ENCODE measurements at places on chromosomes 16 and 17. TPM values are rescaled to one million over a fixed set of nuclear protein-coding genes. Genes with fewer than 3 reads are reported as not detected.

DNA sequence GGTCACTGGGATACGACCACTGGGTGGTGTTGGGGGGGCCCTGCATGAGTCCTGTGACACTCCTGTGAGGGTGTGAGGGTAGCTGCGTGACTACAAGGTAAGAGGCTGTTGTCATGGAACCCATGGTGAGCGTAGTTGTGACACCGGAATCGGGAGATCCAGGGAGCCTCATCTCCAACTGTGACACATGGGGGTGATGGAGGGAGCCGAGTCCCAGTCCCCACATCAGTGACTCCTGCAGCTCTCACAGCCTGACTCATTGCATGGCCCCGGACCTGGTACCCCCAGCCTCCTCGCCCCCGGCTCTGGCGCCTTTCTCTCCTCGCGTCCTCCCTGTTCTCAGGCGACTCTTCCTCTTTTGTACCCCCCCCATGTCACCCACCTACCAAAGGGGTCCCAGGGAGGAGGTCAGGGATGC lies 14.2 kb downstream of the CDH16 start:
- no peaks in the 10 kb centered on the region for H3K36me3 ChIP-seq
- no peak for DNase-seq
- peaks cover 8% of the 10 kb centered on the region for H3K4me1 ChIP-seq
- no peak overlapping the region for H3K27ac ChIP-seq
- no peak overlapping the region for H3K4me3 ChIP-seq

DNA sequence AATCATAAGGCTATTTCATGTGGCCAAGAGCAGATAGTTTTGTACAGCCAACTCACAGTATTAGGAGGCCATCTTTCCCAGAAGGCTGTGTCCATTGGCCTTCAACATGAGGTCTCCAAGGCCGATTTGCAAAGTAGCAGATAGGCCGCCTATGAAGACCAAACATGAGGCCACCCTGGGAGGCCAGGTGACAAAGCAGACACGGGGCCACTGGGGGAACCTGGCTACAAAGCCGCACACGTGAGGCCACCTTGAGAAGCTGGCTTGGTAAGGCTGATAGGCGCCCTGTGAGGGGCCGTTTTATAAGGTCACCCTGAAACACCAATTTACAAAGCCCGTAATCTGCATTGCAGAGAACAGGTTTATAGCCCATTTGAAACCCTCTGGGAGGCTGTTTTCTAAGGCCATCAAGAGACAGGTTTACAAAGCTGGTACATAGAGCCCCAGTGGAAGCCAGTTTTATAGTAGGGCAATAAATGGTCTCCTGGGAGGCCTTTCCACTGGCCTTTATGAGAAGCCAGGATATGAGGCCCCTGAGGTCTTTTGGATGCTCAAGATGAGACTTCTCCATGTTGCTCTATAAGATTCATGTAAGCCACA lies 4.9 kb downstream of the KDM8 start:
- DNase-seq = no peak
- no peak overlapping the region for H3K4me3 ChIP-seq
- H3K4me1 ChIP-seq = peaks cover 17% of the 10 kb centered on the region
- peaks cover 17% of the 10 kb centered on the region for H3K36me3 ChIP-seq
- H3K27me3 ChIP-seq = no peaks in the 10 kb centered on the region

DNA sequence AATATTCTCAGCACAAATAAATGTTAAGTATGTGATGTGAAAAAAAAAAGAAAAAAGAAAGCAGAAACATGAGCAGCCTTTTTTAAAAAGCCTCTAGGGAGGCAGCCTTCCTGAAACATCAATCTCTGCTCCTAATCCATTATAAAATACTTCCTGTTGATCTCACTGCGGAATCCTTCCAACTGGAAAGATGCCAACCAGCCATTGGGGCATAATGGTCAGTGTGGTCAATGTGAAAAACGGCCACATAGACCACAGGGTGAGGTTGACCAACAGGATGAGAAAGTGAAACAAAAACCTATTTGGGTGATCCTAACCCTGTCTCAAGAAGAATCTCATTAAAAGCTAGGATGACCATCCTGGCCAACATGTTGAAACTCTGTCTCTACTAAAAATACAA lies 26.1 kb upstream of the ABCA8 start:
- no peaks in the 10 kb centered on the region for H3K27me3 ChIP-seq
- H3K4me1 ChIP-seq = peaks cover 1% of the 10 kb centered on the region
- no peak overlapping the region for H3K4me3 ChIP-seq
- no peak overlapping the region for H3K27ac ChIP-seq

GRCh38 chr16:53744449-53744848 lies 40.5 kb downstream of the FTO start:
- no peak for DNase-seq
- H3K36me3 ChIP-seq = peaks cover 5% of the 10 kb centered on the region
- H3K27me3 ChIP-seq = no peaks in the 10 kb centered on the region
- H3K4me3 ChIP-seq = peak overlapping the region; percentile 73
- H3K4me1 ChIP-seq = peaks cover 39% of the 10 kb centered on the region
- peak overlapping the region; percentile 89 for H3K27ac ChIP-seq

DNA sequence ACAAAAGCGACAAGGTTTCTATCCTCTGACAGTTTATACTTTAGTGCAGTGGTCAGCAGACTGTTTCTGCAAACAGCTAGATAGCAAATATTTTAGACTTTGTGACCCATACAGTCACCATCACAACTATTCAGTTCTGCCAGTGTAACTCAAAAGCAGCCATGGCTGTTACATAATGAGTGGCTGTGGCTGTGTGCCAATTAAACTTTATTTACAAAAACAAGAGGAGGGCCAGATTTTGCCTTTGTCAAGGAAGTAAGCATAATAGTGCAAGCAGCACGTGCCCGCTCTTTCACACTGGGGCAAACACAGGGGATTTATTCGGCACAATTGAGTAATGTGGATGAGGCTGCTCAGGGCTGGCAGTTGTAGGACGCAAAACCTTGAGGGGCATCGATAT lies 551.5 kb downstream of the MAF start:
- no peaks in the 10 kb centered on the region for H3K27me3 ChIP-seq
- peaks cover 2% of the 10 kb centered on the region for H3K36me3 ChIP-seq
- peaks cover 6% of the 10 kb centered on the region for H3K4me1 ChIP-seq
- H3K27ac ChIP-seq = no peak overlapping the region

GRCh38 chr16:30602616-30603277 lies 7.4 kb downstream of the ZNF689 start:
- H3K27ac ChIP-seq = no peak overlapping the region
- no peak overlapping the region for H3K4me3 ChIP-seq
- no peak for DNase-seq
- H3K36me3 ChIP-seq = peaks cover 4% of the 10 kb centered on the region
- H3K4me1 ChIP-seq = peaks cover 2% of the 10 kb centered on the region

GRCh38 chr17:302300-302698 lies 50.3 kb downstream of the RPH3AL start:
- no peaks in the 10 kb centered on the region for H3K4me1 ChIP-seq
- no peak overlapping the region for H3K27ac ChIP-seq

GRCh38 chr17:67993998-67994361 lies 2.3 kb downstream of the C17orf58 start:
- no peak for DNase-seq
- H3K4me1 ChIP-seq = peaks cover 27% of the 10 kb centered on the region
- peak overlapping the region; percentile 81 for H3K27ac ChIP-seq
- peak overlapping the region; percentile 88 for H3K4me3 ChIP-seq
- H3K36me3 ChIP-seq = no peaks in the 10 kb centered on the region

DNA sequence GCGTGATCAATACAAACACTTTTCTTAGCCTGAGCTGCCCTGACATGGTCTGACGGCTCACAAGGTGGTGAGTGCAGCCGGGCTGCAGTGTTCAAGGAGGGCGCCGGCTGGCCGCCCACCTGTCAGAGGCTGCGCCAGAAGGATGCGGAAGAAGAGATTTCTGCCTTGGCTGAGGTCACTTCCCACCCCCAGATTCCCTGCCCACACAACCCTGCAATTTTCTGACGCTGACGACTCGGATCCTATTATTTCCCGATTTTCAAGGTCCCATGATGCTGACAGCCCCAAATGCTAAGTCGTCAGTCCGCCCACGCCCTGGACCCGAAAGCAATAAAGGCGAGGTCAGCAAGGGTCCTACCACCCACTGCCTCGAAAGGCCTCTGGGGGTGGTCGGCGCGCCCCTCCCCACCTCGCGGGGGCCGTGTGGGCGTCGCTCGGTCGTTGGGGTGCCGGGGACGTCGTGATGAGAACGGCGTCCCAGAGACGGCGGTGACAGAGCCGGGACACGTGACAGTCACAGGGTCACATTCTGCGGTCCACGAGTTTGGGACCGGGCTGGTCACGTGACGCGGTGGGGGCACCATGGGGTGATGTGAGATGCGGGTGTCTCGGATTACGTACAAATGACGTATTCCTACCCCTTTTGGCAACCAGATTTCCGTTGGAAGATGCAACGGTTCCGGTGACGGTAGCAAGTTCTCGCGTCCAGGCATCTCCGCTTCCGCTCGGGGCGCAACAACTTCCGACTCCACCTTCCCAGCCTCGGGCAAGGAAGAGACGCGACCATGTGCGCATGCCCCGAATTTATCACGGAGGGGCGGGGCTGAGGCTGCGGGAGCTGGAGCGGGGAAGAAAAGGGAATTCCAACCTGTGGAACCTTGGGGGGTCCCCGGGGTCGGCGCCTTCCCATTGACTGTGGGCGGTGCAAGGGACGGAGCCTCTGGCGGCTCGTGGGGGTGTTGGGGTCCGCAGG lies at the start of gene STX4:
Gene STX4, plus strand, starts transcription at position 823 of the 973 bp plus-strand sequence. CDS start 248 bp downstream, outside the sequence.
- H3K4me1 ChIP-seq = peaks cover 34% of the 10 kb centered on the region
- H3K4me3 ChIP-seq = peak within 1 kb of the TSS; percentile 97
- H3K27me3 ChIP-seq = no peaks in the 10 kb centered on the region
- peak within 1 kb of the TSS; percentile 99 for H3K27ac ChIP-seq

- H3K27me3 ChIP-seq = peaks cover 6% of the 10 kb centered on the region
- peaks cover 8% of the 10 kb centered on the region for H3K4me1 ChIP-seq
- H3K27ac ChIP-seq = no peak overlapping the region
- H3K4me3 ChIP-seq = no peak overlapping the region
Observed at GRCh38 chr17:62164747-62165722, 100.0 kb upstream of the MED13 start.

- no peaks in the 10 kb centered on the region for H3K4me1 ChIP-seq
- no peak for DNase-seq
- H3K27ac ChIP-seq = no peak overlapping the region
- no peak overlapping the region for H3K4me3 ChIP-seq
- no peaks in the 10 kb centered on the region for H3K36me3 ChIP-seq
Observed at GRCh38 chr16:48194828-48195556, 39.2 kb upstream of the ABCC12 start.

DNA sequence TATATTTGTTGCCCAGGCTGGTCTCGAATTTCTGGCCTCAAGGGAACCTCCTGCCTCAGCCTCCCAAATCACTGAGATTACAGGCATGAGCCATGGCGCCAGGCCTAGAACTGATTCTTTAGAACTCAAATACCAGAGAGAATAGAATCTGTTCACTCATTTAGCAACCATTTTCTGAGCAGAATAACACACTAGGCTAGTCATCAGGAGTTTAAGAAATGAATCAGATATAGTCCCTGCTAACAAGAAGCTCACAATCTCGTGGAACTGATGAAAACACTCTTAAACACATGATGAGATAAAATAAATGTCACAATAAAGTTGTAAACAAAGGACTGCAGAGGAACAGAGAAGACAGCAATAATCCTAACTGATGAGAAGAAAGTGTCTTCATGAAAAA lies 55.8 kb upstream of the ADCY9 start:
- no peak overlapping the region for H3K27ac ChIP-seq
- H3K4me3 ChIP-seq = no peak overlapping the region
- H3K27me3 ChIP-seq = peaks cover 3% of the 10 kb centered on the region
- no peaks in the 10 kb centered on the region for H3K36me3 ChIP-seq
- no peak for DNase-seq
- H3K4me1 ChIP-seq = no peaks in the 10 kb centered on the region

DNA sequence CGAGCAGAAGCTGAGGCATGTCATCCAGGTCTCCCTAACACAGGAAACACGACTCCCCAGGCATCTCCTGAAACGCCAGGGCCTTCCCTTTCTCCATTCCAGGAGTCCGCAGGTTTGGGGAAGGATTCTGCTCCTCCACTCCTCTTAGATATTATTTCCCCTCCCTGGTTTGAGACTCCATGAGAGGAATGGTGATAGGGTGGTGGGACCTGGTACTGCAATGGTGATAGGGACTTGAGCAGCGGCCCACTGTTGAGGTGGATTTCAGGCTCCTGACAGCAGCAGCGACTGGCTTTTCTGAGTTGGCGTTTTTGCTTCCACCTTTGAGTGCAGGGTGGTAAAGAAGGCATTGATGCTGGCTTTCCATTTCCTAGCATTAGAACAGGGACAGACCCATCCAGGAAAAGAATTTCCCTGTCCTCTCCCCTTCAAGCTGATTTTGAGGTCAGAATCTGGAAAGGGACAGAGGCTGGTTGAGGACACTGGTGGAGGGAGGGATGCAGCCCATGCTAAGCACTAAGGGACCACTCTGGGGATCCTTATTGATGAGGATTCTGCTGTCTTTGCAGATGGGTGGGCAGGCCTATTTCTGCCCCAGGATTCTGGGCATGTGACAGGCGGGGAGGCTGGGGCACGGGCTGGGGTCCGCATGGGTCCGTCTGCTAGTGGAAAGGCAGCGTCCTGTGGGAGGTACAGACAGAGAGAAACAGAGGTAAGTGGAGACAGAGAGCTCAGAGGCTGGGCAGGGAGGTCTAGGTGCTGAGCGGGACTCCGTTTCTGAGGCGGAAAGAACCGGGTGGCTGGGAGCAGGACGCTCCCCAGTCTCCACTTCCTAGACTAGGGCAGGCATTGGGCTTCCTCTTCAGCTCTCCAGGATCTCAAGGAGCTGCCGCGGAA lies 1.3 kb upstream of the TBX4 start:
- peaks cover 3% of the 10 kb centered on the region for H3K36me3 ChIP-seq
- peaks cover 8% of the 10 kb centered on the region for H3K4me1 ChIP-seq
- H3K27me3 ChIP-seq = peaks cover 65% of the 10 kb centered on the region
- no peak overlapping the region for H3K27ac ChIP-seq

- no peak for DNase-seq
- no peak overlapping the region for H3K4me3 ChIP-seq
- H3K4me1 ChIP-seq = no peaks in the 10 kb centered on the region
Observed at GRCh38 chr17:5526821-5527598, 40.6 kb downstream of the MIS12 start.

DNA sequence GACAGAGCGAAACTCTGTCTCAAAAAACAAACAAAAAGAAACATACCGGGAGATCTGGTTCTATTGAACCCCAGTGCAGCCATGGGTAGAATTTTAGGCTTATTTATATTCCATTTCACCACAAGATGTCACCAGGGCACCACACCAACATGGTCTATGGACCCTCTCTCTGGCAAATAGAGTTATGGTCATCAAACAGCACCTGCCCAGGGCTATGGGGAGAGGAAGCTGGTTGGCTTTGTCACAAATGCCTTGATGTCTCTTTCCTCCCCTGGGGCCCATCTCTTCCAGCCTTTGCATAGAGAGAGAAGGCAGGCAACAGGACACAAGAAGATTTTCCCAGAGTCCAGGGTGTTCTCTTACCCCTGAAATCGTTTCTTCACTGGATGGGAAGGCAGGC lies 128.4 kb downstream of the WWOX start:
- no peaks in the 10 kb centered on the region for H3K27me3 ChIP-seq
- no peaks in the 10 kb centered on the region for H3K4me1 ChIP-seq
- no peaks in the 10 kb centered on the region for H3K36me3 ChIP-seq
- DNase-seq = no peak
- H3K4me3 ChIP-seq = no peak overlapping the region

Gene EPN2
- 3.7 TPM for polyA plus RNA-seq

Gene TBC1D3I
- not detected for polyA plus RNA-seq

Gene SAMD14
- not detected for polyA plus RNA-seq

Gene HBM
- polyA plus RNA-seq = not detected

Gene PIK3R6
- not detected for polyA plus RNA-seq

Gene CCL1
- not detected for polyA plus RNA-seq

Gene CIBAR2
- polyA plus RNA-seq = not detected

Gene GRB2
- 154 TPM for polyA plus RNA-seq

All from naive thymus-derived CD8-positive, alpha-beta T cell (primary cell).